Stimulated activated CD8-positive, alpha-beta memory T cell treated with anti-CD3 and anti-CD28 coated beads, Interleukin-7, amount 100 ng/mL, for 4 hours (primary cell): ENCODE measurements at places on chromosomes 12 and 14.

DNA sequence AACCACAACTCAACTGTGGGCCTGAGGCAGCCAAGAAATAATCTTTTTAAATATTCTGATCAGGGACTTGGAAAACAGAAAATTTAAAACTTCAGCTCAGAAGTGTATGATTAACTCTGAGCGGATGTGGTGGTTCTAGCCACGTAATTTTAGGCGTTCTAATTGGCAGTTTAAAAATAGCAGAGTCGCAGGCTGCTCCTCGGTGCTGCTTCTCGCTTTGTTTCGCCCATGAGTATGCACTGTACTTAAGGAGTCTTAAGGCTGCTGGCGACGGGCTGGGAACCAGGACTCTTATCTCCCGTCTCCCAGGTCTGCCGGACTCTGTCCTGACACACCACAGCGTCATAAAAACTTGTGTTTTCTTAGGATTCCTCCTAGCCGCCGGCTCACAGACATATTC, 113.4 kb upstream of the PELI2 start:
- DNase-seq: no peak

DNA sequence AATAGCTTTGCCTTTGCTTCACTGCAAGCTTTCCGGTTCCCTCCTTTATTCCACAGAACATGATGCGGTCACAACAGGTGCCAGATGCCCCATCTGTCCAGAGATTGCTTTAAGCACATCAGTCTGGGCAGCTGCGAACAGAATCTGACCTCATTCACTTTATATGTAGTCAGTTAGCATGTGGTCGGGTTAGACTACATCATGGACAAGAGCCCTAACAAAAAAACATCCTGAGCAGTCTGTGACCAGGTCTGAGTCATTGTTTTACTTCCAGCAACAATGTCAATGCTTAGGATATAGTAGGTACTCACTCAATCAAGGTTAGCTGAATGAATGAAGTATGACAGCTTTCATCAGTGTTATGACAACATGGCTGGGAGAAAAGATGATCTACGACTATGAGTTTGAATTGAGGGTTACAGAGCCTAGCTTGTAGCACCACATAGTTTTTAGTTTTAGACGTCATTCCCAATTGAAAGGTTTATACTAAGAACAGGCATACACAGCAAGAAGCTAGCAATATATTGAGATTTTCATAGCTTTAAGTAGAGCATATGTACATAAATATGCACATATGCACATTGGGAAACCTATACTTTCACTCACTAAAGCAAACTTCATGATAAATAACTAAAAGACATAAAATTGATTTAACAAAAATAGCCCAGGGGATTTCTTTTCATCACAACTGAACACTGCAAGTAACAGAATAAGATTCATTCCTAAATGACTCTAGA, 64.2 kb upstream of the TMCC3 start:
- DNase-seq: no peak

DNA sequence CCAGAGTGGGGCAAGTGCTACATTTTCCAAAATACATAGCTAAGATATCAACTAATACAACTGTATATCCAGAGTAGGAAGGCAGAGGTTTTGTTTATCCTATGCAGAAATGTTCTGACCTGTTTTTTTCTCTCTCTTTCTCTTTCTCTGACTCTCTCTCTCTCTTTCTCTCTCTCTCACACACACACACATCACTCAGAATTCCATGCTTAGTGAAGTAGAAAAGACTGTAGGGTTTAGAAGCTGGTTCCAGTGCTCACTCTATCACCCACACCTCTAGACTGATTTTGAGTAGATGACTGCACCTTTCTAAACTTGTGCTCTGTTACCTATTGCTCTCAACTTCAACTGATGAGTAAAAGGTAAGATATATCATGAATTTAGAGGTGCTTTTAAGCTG, 356.7 kb downstream of the LRIG3 start:
- DNase-seq: no peak

DNA sequence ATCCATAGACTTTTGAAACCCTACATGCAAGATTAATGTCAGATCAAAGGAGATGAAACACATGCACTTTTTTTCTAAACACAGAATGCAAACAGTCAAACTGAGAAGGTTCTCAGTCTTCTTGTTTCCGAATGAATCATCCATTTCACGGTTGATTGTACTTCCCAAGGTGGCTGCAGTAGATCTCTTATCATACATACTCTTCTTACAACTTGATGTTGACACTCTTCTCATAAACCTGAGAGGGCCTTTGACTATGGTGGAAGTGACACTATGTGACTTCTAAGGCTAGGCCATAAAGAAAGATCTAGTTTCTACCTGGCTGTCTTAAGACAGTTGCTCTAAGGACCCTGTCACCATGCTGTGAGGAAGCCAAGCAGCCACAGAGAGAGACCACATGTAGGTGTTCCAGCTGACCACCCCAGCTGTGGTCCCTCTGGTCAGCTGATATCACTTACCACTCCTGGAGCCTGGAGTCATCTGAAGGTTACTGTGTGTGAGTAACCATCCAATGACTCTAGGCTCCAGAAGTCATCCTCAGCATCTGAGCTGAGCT, 67.2 kb upstream of the HMGA2 start:
- DNase-seq: no peak

- no peak for DNase-seq
Observed at GRCh38 chr14:104023325-104024055, 62.0 kb upstream of the ASPG start.

DNA sequence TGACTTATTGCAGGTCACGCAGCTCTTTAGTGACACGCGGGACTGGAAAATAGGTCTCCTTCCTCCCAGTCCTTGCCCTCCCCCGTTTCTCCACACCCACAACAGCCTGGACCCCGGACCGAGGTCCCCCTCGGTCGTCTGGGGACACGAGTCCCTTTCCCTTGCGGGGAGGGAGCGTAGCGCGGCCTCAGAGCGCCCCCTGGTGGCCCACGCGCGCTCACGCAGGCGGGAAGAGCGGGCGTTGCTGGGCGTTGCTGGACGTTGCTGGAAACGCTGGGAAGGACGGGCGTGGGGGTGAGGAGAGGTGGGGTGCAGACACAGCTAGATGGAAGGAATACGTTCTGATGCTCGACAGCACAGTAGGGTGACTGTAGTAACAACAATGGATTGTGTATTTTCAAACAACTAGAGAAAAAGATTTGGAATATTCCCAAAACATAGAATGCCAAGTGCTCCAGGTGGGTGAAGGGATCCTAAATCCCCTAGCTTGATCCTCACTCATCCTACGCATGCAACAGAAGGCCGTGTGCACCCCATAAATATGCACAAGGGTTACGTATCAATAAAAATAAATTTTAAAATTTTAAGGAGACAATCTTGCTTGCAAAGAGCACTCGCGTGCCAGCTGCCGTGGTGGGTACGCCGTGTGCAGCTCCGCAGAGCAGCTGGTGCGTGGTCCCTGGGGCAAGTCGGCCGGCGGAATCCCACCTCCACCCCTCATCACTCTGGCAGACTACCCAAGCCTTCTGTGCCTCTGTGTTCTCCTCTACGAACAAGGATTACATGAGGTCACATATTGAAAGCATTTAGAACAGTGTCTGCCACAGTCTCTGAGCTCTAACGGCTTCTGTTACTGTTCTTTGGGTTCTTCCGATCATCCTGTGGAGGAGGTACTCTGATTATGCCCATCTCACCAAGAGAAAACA, 87.4 kb downstream of the B4GALNT3 start:
- DNase-seq: peak; percentile 41

DNA sequence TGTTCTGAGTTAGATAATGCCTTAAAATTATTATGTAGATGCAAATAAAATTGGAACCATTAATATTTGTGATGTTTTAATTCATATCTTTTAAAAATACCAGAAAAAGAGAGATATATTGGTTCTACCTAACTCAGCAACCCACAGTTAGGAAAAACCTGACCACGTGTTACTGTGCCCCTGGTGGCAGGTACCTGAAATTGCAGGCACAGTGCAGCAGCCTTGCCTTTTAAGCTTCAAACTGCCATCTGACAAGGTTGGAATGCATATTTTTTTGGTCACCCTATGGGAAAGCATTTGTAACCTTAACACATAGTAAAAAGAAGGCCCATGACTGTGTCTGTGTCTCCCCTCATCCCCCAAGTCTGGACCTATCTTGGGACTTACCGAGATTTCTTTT, 109.4 kb upstream of the NOS1 start:
- no peak for DNase-seq

GRCh38 chr14:34851395-34851794, 23.8 kb downstream of the BAZ1A start:
- DNase-seq: no peak

DNA sequence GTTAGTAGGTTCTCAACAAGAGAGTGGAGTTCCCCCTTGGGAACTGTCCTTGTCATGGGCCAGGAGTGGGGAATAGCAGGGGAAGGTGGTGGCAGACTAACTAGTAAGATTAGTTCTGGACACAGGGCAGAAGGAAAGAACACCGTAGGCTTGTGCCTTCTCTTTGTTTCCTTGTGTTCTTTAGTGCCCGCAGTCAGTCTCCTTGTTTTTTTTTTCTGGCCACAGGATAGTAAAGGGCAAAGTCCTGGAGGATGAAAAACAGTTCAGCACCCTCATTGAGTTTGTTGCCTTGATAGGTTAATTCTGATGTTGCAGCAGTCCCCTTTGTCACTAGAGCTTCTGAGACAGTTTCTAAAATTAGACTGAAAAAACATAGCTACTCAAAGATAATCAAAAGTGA, 8.4 kb downstream of the PEX5 start:
- DNase-seq: no peak
